ENCODE measurements at places on chromosomes 6 and 20.

DNA sequence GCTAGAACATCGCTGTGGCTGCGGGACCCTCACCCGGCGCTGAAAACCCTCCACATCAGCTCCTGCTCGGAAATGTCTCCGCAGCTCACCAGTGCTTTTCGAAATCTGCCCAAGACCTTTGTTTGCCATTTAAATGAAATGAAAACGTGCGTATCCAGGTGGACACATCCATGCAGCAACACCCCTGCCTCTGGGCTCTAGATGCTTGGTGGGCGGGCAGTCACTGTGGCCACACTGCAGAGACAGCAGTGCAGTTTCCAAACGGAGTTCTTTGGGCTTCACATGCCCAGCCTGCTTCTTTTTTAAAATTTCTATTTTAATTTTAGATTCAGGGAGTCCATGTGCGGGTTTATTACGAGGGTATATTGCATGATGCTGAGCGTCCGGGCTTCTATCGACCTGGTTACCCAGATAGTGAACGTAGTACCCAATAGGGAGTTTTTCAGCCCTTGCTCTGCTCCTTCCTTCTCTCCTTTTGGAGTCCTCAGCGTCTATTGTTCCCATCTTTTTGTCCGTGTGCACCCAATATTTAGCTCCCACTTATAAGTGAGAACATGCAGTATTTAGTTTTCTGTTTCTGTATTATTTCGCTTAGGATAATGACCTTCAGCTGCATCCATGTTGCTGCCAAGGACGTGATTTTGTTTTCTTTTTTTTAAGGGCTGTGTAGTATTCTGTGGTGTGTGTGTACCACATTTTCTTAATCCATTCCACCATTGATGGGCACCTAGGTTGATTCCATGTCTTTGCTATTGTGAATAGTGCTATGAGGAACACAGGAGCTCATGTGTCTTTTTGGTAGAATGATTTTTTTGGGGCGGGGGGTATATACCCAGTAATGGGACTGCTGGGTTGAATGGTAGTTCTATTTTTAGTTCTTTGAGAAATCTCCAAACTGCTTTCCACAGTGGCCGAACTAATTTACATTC lies 4.8 kb upstream of the TUBB2B start:
- DNase-seq, result no peak

DNA sequence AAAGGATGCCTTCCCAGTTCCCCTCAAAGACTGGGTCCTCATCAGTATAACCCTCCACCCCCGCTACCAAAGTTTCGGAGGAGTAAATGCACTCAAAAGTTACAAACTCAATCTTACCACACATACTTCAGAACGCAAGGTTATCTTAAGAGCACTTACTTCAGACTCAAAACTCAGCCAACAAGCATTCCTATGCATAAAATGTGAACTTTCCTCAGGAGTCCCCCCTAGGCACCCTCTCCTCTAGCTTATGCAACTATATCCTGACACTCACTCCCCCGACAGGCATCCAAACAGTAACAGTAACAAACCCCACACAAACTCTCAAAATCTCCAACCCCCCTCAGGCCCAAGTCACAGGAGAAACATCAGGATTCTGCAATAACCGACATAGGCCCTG lies 11.1 kb upstream of the ADTRP start:
- DNase-seq, result no peak

- DNase-seq, result no peak
Observed at GRCh38 chr6:149895048-149895590, 2.8 kb downstream of the RAET1E start.

DNA sequence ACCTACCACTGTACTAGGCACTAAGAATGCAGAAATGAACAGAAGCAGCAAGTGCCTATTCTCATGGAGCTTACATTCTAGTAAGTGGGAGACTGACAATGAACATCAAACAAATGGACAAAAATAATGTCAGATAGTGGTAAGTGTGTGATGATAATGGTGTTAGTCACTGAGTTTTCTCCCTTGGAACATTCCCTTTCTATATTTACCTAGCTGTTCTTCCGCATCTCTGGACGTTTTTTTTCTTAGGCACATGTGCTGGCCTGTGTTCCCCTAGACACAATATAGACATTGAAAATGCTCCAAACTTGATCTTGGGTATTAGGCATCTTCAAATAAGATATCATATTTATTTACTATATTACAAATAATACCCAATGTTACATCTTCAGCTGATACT lies 218.1 kb upstream of the GJE1 start:
- peak; percentile 20 for DNase-seq

DNA sequence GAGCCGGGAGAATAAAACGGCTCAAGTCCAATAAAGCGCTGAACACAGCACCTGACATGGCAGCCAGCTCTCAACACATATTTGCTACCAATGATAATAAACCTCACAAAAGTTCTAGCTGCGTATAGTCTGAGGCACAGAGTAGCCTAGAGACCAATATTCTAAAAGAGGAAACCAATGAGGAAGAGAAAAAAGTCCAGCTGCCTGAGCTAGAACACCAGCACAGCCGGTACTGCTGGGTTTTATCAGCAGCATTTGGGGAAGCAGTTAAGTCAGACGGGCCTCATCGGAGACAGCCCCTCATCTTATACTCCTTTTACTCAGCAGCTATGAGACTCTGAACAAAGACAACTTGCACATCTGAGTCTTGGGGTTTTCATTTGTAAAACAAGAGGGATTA lies 2.4 kb upstream of the RTF2 start:
- DNase-seq, result no peak

DNA sequence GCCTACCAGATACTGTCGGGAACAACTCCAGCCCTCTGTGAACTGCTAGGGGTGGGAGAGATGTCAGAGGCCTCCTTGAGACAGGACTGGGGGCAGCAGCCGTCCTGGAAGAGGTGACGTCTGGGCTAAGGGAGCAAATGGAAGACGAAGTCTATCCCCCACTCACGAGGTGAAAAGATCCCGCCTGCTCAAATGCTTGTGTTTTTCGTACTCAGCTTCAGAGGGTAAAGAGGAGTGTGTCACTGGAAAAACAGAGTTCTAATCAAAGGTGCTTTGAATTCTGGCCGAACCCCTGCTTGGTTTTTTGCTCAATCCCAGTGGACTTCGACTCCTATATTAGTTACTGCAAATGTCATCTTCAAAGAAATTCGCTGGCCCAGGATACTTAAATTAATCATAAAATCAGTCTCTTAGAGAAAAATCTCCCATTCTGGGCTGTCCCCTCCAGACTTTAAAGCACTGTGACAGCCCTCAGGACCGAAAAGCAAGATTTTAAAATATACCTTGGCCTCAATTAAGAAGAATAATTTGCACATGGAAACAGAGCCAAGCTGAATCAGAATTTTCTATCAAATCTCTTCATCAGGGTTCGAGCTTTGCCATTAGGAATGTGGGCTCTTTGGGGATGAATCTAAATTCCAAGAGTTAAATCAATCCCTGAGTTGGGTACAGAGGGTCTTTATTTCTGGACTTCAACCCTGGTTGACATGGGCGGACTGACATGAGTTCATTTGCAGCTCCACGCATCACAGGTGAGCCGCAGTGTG lies 61.8 kb upstream of the AFDN start:
- no peak for DNase-seq

GRCh38 chr6:133377219-133377618 lies 136.1 kb downstream of the EYA4 start:
- DNase-seq, result no peak

- DNase-seq, result no peak
Observed at GRCh38 chr6:167501831-167502385, 177.0 kb downstream of the TTLL2 start.

GRCh38 chr20:35443003-35443402 lies 5.0 kb upstream of the GDF5 start:
- DNase-seq, result peak; percentile 21

DNA sequence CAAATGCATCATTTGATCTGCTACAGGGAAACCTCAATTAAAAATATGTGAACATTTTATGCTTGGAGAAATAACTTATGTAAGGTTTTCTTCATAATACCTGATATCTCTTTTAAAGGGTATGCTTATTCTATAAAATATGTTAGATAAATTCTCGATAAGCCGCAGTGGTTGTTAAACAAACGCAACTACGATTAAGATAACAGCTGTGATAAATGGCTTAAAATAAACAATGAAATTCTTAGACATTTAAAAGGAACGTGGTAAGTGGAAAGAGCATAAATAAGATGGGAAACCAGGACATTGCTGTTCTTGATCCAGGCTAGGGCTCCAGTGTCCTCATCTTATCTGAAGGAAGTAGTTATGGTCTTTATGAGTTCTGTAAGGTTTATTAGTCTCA lies 415.9 kb downstream of the CD83 start:
- DNase-seq, result no peak

DNA sequence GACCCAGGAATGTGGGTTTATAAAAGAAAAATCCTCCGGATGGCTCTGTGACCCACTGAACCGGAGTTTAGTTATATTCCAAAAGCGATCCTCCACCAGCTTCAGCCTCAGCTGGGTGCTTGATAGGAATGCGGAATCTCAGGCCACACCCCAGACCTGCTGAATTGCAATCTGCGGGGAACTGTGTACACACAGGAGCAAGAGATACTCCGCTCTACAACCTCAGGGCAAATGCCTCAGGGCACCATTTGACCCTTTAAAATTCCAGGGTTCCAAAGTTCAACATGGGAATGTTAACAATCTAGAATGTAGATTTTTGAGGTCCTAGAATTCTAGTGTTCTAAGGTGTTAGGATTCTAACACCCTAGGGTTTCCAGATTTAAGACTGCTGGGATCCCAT lies 10.8 kb downstream of the BPIFA2 start:
- no peak for DNase-seq

DNA sequence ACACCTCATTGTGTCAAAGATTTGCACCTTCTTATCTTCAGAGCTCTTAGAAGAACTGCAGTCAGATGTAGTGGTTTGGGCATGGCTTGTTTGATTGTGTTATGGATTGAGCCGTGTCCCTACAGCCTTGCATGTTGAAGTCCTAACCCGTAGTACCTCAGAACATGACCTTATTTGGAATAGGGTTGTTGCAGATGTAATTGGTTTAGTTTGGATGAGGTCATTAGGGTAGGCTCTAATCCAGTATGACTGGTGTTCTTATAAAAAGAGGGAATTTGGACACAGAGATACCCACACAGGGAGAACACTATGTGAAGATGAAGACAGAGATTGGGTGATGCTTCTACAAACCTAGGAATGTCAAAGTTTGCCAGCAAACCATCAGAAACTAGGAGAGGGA lies 35.4 kb upstream of the PHACTR2 start:
- DNase-seq, result no peak

- peak; percentile 98 for DNase-seq
Observed at GRCh38 chr6:134379076-134379475, 61.2 kb upstream of the SGK1 start.

DNA sequence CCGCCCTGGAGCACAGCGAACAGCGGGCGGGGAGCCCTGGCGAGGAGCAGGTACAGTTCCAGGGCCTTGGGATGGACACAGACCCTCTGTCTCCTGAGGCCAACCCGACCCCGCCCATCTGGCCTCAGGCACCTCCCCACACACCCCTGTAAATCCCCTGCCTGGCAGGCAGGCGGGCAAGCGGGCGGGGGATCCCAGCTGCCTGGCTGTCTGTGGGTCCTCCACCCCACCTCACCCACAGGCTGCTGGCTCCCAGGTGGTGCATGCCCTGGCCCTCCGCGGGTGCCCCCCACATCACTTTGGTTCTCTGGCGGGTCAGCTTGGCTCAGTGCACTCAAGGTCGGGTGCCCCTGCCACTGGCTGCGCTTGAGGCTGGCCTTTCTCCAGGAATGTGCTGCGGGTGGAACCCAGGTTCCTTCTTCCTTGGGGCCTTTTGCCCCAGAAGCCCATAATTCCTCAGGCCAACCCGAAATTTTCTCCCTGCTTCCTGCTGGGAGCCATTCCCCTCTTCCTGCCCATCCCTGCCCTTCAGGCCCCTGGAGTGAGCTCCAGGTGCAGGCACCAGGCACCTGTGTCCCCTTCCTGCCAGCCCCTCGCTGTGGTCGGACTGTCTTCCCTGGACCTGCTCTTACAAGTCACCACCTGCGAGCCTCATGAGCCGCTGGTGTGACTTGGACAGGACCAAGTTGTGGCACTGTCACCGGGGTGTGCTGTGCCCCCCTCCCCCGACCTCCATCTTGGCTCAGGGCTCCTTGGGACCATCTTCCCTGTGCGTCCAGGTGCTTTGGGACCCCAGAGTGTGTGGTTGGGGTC lies 5.3 kb upstream of the TNFRSF6B start:
- DNase-seq, result no peak

DNA sequence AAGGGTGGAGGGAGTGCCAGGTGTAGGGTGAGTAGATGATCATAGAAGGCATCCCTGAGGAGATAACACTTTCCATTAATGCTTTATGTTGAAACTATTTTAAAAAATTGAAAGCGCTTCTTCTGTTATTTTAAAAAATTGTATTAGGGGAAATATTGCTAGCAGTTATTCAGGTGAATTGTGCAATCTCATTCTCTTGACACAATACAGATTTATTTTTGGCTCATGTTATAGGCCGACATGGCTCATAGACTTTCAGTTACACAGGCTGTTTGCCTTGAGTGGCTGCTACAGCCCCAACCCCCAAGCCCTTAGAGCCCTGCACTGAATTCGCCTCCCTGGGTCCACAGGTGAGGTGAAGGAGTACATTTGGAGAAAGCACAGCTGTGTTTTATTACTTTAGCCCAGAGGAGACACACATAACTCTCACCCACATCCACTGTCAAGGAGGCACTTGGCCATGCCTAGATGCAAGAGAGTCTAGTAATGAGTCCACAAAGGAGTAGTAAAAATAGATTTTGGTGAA lies 228.2 kb downstream of the RFPL4B start:
- DNase-seq, result no peak

DNA sequence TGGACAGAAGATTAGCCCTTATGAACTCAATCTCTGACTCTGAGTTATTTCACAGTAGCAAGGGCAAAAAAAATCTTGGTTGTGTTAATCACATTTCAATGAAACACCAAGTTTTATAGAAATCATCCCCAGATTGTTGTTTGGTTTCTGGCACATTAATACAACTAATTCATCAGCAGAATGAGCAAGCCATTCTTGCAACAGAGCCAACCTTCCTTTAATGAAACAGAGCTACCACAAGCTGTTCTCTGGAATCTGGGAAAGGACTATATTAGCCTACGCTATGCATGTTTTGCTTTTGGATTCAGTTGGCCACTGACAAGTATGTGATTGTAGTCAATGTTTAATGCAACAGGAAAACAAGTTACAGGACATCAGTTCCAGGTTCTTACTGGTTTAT lies 13.8 kb upstream of the POPDC3 start:
- no peak for DNase-seq

DNA sequence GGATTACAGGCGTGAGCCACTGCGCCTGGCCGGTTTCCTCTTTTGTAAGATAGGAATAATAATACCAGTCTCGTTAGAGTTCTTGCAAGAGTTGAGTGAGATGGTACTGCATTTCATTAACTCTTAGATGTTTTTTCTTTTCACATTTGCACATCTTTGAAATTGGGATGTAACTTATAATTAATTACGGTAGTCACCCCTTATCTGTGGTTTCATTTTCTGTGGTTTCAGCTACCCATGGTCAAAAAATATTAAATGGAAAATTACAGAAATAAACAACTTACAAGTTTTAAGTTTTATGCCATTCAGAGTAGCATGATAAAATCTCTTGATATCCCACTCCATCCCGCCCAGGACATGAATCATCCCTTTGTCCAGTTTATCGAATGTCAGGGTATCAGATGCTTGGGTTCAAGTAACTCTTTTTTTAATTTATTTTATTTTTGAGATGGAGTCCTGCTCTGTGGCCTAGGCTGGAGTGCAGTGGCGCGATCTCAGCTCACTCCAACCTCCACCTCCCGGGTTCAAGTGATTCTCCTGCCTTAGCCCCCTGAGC lies 15.4 kb downstream of the PTK7 start:
- no peak for DNase-seq

- DNase-seq, result no peak
Observed at GRCh38 chr20:57809661-57810172, 99.9 kb upstream of the PMEPA1 start.
